ENCODE measurements at places on chromosomes 3 and 15.
A peak's percentile ranks its signal among the peaks of the same experiment; 100 is the strongest.

- no peak for DNase-seq
Measured at GRCh38 chr15:74275957-74276356, 39.8 kb downstream of the CCDC33 start.

DNA sequence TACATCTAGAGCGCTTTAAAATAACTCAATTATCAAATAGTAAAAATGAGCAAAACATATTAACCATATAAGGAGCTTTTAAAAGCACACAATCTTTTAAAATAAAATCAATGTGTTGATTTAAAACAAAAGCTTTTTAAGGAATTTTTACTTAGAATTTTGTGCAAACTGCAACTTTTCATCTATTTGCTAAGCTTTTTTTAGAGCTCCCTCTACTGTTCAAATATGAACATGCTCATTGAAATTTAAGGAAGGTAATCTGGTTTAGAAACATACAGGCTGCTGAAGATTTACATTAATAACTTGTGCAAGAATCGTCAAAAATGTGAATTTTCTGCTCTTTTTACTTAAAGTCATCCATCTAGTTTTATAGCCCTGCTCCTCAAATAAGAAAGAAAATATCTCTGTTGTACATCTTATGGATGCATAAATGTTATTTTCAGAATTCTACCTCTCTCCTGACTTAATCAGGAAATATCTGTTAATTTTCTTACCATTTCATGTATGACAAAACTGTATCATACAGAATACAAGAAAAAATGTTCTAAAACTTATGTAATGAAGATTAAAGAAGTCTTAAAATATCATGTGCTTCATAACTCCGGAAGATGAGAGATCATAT, 469.4 kb upstream of the ROBO2 start:
- no peak for DNase-seq

- DNase-seq, result no peak
Measured at GRCh38 chr15:75362642-75363249, 5.7 kb downstream of the MAN2C1 start.

- no peak for DNase-seq
Measured at GRCh38 chr3:124831628-124832199, 55.5 kb downstream of the ITGB5 start.

DNA sequence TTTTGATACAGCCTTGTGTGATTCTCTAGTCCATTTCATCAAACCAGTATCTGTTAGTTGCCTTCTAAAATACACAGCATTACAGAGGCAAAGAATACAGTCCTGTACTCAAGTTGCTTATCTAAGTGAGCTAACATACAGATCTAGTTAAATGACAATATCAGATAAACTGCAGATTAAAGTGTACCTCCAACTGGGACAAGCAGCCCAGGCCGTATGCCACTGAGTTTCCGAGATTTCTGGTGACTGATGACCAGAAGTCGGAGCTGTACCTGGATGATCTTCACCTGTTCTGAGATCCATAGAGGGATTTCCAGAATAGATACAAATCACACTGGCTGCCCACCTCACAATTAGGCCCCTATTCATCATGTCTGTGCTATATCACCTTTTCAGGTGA, 6.3 kb upstream of the TRIM59 start:
- no peak for DNase-seq

DNA sequence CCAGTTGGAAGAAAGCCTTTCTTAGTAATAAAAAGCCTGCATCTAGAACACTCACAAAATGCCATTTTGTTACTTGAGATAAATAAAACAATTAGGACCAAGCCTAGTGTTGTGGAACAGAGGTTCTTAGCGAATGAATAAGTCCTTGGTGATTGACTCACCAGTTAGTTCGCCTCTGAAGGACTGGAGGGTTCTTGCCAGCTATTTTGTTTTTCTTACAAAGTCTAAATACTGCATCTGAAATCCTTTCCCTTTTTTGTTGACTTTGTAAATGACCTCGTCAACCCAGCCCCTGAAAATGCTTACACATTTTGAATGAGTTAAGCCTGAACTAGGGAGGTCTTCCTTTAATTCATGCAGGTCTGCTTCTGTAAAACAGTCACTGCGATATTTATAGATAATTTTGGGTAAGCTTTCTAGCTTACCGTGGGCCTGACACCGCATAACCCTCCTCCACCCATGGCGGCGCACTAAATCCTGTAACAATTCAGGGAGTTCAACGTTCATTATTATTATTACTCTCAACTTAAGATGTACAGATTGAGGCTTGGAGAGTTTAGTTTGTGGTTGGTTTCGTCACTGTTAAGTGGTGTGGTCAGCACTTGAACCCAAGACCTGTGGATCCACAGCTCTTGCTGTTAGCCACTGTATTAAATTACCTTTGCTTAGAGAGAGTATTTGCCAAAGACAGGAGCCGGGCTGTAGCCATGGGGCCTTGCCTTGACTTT, 45.0 kb upstream of the SACM1L start:
- no peak for DNase-seq

- DNase-seq, result no peak
Measured at GRCh38 chr3:153080778-153081240, 81.2 kb upstream of the RAP2B start.

DNA sequence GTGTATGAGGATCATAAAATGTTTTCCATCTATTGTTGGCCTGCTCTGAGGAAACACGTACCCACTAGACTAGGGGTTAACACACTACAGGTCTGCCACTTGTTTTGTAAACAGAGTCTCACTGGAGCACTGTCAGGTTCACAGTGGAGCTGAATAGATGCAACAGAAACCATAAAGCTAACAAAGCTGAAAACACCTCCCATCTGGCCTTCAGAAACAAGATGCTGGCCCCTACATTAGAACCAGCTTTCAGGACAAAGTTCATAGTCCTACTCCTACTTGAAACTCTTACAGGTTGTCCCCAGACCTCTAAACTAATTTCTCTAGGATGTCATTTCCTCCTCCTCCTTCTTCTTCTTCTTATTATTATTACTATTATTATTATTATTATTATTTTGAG, 42.3 kb downstream of the SNX4 start:
- no peak for DNase-seq

DNA sequence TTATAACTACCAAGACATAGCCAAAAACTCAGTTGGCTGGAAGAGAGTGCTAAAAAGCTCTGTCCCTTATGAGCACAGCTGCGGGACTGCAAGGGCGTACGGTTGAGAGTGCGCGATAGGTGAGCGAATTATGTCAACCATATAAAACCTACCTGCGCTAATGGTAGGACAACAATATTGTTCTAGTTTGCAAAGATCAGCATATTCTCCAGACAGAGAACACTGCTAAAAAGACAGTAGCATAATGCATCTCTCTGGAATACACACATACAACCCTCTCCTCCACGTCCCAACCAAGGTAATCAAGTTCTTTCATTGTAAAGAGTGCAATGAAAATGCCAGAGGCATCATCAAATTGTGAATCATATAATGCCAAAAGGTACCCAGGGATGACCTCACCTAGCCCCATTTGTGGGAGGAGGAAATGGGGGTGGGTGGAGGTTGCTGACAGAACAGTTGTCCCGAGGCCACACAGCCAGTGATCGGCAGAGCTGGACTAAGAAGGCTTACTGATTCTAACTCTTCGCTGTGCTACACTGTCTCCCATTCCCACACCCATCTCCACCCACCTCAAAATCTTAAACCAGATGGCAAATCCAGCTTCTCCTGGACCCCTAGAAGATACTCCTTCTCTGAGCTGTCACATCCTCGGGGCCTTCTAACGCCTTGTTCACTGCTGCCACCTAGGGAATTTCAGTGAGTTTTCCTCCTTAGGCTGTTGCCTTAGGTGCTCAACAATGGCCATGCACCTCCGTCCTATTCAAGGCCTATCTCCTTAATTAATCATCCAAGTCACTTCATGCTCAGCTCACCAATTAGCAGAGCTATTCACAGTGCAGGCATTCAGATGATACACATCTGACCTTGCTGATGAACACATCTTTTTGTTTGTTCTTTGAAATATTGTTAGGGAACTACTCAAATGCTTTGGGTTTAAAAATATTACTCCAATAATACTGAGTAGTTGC, 60.7 kb downstream of the RPL22L1 start:
- DNase-seq, result no peak

DNA sequence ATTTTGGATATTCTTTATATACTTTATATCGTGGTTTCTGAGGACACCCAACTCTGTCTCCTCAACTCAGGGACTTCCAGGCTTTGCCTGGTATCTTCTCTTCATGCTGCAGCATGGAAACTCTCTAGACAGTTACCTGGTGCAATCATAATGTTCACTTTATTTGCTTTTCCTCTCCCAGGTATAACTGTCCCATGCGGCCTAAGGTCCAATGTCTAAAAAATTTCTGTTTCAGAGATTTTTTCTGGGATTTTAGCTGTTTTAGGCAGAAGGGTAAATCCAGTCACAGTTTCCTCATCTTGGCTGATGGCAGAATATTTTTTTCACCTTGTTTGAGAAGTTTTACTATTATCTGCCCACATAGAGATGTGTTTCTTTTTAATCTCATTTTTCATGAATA, 139.9 kb upstream of the KCNMB2 start:
- DNase-seq, result no peak

DNA sequence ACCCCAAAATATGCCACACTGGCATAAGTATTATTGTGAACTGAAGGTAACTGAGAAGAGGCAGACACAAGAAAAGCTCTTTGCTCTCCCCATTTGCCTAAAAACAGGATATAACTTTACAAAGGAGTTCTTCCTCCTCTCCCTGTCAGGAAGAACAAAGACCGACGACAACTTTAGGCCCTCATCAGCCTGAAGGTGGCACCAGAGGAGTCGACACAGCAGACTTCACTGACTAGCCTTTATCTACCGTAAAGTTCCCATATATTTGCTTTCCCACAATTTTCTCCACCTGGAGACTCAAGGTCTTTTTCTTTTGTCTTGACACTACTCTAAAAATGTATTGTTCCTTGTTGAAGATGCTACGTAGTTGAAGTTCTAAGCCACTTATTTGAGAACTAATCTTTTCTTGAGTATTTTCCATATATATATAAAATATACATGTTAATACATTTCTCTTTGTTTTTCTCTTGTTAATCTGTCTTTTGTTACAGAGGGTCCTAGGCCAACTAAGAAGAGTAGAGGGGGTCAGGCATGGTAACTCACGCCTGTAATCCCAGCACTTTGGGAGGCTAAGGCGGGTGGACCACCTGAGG, 16.2 kb upstream of the XIRP1 start:
- peak; percentile 68 for DNase-seq

- no peak for DNase-seq
Measured at GRCh38 chr3:45988804-45989203, 6.8 kb downstream of the FYCO1 start.

DNA sequence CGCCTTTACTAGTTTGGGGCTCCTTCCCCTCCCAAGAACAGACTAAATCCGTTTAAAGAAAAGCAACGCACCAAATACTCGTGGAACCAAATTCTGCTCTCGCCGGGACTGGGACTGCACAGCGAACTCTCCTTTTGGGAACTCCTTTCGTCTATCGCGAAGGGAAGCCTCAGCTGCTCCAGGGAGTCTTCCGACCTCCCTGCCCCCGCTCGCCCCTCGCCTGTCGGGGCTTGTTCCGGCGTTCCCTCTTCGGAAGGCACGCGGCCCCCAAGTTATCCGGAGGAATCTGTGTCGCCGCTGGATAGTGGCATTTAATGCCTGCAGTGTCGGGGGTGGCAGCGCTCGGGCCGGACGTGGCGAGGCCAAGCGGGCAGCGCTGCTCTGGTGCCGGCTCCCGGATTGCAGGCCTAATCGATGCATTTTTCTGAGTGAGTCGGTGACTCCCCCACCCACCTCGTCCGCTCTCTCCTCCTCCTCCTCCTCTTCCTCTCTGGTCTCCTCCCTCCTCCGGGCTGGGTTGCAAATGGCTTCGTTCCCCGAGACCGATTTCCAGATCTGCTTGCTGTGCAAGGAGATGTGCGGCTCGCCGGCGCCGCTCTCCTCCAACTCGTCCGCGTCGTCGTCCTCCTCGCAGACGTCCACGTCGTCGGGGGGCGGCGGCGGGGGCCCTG, at the start of gene TRIM71:
Gene TRIM71 (plus strand): TSS at position 440 of the 671 bp plus-strand sequence. CDS start 84 bp downstream, at position 524.
- DNase-seq, result no peak

GRCh38 chr3:171384101-171384891, 75.9 kb downstream of the TNIK start:
- no peak for DNase-seq

GRCh38 chr3:12395349-12396012, 88.8 kb upstream of the TSEN2 start:
- DNase-seq, result no peak

DNA sequence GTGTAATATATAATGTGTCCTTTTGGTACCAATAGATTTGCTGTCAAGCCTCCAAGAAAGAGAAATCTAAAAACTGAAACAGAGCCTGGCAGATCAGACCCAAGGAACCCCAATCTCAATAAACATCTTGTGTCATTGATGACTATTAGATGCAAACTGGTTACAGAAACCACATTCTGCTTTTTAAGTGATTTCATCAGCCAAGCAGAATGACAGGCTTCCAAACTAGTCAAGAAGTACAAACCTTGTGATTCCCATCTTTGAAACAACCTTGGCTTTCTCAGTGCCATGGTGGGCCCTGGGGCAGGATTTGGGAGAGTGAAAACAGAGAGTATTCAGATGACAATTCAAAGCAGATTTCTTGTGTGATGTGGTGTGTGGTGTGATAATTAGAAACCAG, 45.6 kb upstream of the STRIT1 start:
- no peak for DNase-seq

DNA sequence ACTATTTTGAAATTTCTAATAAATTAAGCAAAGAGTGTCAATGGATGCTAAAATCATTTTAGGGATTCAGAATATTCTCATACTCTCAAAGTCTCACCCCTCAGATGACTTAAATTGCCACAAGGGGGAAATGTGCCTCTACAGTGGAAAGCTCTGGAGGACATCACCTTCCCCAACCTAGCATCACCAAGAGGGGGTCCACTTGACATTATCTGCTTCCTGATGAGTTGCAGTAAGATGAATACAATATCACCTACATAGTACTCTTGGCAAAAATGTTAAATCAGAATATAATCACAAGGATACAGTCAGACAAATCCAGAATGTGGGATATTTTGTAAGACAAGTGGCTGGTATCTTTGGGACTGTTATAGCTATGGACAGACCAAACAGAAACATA, 290.1 kb downstream of the MFSD1 start:
- no peak for DNase-seq

- DNase-seq, result no peak
Measured at GRCh38 chr15:46751303-46751702, 966.0 kb upstream of the SEMA6D start.
